ENCODE measurements at places on chromosomes 2 and 18.

DNA sequence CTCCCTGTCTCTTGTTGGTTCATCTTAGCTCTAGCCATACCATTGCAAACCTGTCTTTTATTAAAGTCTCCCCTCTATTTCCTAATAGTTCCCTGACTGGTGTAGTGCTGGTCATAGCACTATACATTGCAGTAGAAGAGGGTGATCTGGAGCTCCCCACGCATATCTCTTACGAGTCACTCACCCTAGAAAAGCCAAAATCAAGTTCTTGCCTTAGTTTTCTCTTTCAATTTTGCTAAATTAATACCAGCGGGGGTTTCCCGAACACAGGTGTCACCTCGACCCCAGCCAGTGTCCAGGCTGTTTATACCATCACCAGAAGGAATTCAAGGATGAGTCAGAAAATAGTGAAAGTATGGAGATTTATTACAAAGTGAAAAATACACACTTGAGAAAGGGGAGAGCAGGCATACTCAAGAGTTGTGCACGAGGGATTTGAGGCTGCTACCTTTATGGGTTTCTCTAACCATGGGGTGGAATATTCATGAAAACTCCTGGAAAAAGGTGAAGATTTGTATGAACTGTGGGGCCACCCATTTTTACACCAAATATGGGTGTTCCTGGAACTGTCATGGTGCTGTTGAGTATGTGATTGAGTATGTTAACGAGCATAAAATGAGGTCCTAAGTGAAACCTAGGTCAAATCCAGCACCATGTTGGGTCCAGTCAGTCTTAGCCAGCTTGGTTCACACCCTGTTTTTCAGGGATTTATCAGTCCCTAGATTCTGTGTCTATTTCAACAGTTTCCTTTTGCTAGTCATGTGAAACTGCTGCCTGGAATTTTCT is 20.2 kb downstream of the PROKR1 start:
- DNase-seq: no peak

DNA sequence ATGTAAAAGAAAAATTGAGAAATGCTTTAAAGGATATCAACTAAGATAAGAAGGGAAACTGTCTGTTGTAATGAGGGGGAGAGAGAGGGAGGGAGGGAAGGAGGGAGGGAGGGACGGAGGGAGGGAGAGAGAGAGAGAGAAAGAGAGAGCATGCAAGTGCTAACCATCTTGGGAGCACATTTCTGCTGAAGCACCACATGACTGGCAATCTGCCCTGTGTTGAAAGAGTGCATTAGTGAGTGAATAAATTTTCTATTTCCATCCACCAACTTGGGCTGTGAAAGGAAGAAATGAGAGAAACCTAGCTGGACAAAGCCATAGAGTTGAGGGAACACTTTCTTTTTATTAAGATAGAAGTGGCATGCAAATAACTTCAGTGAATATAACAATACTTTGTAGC is 110.7 kb downstream of the TMX3 start:
- no peak for DNase-seq

GRCh38 chr2:168378960-168379669 is 77.0 kb upstream of the CERS6 start:
- no peak for DNase-seq

- DNase-seq: no peak
These were observed at the start of gene TOGARAM2 for GRCh38 chr2:28981016-28981441. TOGARAM2 (plus strand) TSS chr2:28981298; CDS start chr2:28994835, 13,537 bp downstream.
